ENCODE measurements at places on chromosomes 1 and 21. TPM values are rescaled to one million over a fixed set of nuclear protein-coding genes. Genes with fewer than 3 reads are reported as not detected.

DNA sequence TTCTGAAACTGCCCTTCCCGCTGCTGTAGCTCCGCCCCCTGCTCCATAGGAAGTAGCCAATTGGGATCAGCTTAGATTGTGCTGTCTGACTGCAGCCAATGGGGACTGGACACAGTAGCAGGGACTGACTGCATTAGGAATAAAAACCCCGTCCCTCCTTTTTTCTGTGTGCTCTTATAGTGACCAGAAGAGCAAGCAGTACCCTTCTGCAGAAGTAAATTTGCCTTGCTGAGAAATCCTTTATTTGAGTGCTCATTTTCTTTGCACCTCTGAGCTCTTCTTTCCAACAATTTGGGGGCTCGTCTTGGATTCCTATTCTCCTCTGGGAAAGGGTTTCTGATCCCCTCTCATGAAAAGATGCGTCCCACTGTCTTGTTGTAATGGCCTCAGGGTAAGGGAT, 16.2 kb downstream of the OR2L13 start:
- no peak for DNase-seq

Gene DNALI1
- 7.9 TPM for total RNA-seq

Gene RAB25
- not detected for total RNA-seq

Gene MMEL1
- 2.9 TPM for total RNA-seq

DNA sequence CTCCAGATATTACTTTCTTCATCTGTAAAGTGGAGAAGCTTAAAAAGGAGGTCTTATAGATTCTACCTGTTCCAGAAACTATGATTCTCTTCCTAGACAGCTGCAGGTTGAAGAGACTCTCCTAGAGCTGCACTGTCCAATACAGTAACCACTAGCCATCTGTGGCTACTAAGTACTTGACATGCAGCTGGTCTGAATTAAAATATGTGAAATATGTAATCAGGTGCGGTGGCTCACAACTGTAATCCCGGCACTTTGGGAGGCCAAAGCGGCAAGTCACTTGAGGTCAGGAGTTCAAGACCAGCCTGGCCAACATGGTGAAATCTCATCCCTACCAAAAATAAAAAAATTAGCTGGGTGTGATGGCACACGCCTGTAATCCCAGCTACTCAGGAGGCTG, 15.8 kb downstream of the APP start:
- no peak for DNase-seq

Gene SGIP1
- total RNA-seq, result 13.6 TPM

Gene KRTAP20-1
- total RNA-seq, result not detected

- DNase-seq, result no peak
Observed at GRCh38 chr1:89633800-89634625, 1.1 kb downstream of the LRRC8C start.

DNA sequence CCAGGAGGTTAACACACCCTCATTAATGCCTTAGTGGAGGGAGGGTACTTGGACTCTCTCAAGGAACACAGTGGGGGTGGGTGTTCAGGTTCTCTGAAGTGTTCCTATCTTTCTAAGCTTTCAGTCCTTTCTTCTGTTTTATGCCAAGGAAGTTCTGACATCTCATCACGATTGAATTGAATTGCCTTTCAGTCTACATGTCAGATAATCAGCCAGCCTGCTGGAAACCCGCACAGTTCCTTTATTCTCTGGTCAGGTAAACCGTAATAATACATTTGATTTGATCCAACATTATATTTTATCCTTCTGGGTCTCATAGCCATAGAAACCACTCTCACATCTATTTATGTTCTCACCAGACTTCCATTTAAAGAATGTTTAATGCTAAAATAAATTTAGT, 339.0 kb downstream of the RWDD3 start:
- DNase-seq, result no peak

Gene GPR89A
- 26.5 TPM for total RNA-seq

DNA sequence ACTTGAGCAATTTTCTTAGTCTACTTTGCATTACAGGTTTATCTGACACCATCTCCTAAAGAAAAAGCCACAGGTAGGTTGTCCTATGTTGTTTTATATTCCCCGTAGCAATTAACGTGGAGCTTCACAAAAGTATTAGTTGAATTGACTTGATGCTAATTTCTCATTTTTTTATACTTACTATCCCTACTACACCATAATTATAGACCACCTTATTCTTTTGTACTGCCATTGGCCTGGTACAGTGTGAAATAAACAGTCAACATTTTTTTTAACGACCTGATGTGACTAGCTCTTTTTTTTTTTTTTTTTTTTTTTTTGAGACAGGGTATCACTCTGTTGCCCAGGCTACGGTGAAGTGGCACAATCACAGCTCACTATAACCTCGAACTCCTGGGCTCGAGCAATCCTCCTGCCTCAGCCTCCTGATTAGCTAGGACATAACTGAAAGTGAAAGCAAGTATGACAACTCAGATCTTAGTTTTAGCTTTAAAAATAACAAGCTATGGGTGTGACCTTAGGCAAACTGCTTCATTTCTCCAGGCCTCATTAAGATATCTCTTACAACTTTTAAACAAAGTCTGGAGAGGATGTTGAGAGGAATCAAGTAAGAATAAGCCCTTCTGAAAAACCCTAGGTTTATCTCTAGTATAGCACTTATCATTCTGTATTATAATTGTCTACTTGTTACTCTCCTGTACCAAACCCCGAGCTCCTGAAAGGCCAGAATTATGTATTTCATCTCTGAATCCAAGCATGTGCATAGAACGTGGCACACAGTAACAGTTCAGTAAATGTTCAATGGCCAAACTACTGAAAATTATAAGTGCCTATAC, 49.5 kb downstream of the LUZP1 start:
- no peak for DNase-seq

GRCh38 chr1:38860454-38860795, 853 bp upstream of the RRAGC start:
- DNase-seq, result no peak

Gene OR2L2
- not detected for total RNA-seq

- no peak for DNase-seq
Observed at GRCh38 chr1:65119951-65120350, 28.1 kb upstream of the AK4 start.

- peak; percentile 68 for DNase-seq
Observed at GRCh38 chr1:236502972-236503639, 20.7 kb upstream of the LGALS8 start.

DNA sequence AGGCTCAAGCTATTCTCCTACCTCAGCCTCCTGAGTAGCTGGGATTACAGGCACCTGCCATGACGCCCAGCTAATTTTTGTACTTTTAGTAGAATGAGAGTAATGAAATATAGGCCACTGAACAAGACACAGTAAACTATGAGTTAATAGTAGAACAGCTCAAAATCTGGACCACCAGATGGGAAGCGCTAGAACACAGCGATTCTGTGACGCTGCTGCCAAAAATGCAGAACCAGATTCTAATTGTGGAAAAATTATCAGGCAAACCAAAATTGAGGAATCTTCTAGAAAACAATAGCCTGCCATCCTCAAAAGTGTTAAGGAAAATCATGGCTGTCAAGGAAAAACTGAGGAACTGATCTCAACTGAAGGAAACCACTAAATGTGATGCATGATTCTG, 111.4 kb upstream of the TIAM1 start:
- no peak for DNase-seq

DNA sequence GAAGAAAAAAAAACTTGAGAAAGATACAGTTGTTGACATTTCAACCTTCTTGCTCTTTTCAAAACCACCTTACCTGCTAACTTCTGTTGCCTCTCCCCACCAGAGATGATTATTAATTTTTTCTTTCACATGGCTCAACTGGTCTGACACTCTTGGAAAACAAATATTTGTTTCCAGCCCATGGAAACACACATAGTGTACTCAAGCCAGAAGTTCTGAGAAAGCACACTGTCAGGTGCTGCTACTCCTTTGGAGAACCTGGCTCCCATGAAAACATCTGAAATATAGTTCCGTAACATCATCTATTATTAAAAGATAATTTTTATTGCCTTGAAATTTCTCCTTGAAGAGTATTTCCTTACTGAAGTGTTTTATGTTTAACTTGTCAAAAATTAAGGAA, 145.0 kb upstream of the C1orf105 start:
- DNase-seq, result no peak

Gene MATN1
- 0.54 TPM for total RNA-seq

DNA sequence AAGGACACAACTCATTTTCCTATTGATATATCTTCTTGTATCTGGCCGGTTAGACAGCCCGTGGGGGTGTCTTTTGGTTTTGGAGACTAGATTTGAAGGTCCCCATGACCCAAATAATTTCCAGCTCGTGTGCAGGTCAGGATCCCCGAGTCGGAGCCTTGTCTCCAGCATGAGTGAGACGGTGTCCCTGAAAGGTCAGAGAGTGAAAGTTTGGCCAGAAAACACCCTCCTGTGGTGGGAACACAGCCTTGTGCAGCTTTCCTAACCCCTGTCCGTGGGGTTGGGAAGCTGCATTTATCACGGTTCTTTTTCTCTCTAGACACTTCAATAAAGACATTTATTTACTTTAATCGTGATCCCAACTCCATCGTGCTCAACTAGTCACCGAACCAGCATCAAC, 17.6 kb downstream of the COQ8A start:
- DNase-seq, result no peak

Gene FALEC
- total RNA-seq, result not detected

DNA sequence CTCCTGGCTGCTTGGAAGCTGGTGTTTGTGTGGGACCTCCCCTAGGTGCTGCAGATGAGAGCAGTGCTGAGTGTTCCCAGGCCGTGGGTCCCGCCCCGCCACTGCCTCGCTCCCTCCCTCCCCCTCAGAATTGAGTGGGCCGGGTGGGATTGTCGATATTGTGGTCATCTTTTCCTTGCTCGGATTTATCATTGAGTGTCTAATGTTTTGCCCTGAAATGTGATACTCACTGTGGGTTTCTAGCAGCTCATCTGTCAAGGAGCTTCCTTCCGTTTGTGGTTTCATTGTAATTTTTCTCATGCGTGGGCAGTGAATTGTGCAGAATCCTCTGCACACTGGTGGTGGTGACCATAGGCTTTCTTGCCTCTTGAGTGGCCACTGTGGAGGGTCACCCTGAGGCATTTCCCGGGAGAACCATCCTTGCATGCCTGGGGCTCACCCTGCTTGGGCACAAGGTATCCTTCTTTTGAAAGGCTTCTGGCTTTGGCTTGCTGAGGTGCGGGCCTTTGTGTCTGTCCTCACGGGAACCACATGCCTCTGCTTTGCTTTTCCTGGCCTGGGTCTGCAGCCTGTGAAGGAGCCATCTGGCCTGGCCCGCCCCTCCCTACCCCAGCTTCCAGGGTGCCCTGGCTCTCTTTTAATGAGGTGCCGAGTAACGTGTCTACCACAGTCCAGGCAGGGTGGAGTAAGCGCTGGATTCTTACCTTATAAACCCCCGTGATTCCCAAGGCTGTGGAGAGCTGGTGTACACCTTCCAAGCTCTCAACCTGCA, 25.6 kb downstream of the SLX9 start:
- DNase-seq, result no peak

Gene NPR1
- 11.1 TPM for total RNA-seq

DNA sequence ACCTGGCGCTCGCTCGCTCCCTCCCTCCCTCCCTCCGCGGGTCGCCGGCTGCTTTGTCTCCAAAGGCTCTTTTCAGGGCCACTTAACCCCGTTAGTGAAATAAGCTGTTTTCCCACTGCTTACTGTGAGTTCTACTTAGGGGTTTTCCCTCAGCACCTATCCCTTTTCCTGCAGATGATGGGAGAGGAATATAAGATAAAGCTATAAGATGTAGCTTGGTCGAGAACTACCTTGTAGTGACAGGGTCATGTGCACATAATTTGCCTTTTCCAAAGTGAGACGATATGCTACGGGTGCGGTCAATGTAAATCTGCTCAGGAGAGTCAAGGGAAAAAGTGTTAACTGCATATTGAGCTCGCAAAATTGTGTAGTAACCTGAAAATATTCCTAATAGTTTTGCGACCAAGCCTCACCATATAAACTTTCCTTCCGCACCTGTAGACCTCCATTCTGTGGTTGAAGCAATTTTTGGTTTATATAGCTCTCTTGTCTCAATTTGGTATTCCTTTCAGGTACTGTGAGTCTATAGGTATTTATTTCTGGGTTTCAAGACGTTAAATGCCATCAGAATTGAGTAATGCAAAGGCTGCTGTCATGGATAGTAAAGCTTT, 55.8 kb upstream of the BOLA1 start:
- no peak for DNase-seq

DNA sequence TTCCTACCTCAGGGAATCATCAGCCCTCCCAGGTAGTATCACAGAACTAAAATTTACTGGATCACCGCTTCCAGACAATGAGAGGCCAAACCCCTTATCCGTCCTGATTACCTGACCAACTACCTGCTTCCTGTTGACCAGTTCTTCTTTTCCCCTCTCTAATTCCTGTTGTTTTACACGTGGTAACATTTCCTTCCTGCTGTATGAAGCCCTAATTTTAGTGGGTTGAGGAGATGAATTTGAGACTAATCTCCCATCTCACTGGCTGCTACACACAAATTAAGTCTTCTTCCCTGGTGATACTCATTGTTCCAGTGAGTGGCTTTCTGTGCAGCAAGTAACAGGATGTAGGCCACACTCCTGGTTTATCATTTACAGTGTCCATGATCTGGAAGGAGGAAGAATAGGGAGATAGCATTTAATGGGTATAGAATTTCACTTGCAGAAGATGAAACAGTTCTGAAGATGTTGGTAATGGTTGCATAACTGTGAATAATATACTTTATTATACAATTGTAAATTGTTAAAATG, 2112.9 kb downstream of the NCAM2 start:
- DNase-seq, result no peak

- no peak for DNase-seq
Observed at GRCh38 chr1:3453891-3454810, at the start of gene ARHGEF16. TSS of gene ARHGEF16 (plus strand) at chr1:3454665. CDS start at chr1:3463085, 8,420 bp downstream.

DNA sequence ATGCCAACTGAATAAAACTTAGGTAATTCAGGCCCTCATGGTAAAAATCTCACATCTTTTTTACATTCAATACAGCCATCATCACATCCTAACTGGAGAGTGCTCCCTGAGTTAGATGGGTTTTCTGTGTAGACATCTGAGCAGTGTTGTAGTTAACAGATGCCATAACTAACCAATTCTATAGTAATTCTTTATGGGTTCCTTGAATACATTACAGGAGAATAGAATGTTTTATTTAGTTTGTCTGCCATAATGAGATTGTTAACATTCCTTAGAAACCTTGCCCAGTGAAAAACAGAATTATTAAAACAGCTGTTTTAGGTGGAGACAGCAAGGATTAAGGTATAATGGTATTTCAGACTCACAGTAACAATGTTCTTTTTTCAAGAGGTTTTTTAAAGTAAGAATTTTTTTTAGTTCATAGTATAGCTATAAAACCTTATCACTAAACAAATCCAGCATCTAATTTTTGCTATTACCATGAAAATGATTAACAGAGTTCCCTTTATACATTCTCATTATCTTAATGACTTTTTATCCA, 95.3 kb downstream of the ATP5PO start:
- DNase-seq, result no peak

DNA sequence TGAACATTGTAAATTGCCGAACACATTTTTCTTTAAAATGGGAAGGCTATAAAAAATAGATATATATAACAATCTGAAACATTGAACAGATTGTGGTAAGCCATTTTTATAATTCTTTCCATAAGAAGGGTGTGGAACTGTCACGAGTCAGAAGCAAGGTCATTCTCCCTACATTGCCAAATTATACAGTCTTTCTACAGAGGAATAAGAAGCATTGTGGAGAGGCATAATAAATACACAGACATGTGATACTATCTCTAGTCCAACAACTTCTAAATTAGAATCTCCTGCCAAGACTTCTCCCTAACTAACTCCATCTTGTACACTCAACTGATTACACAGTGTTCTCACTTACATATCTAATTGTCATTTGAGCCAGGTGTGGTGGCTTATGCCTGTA, 227.9 kb downstream of the CENPF start:
- no peak for DNase-seq

GRCh38 chr1:42998386-42998785, 39.7 kb upstream of the SLC2A1 start:
- no peak for DNase-seq

Gene KRTAP21-2
- total RNA-seq, result not detected

Gene LDLRAP1
- 11.0 TPM for total RNA-seq

Gene PACC1
- total RNA-seq, result 1.6 TPM

All from sigmoid colon (tissue), 7 donors.